ENCODE measurements at places on chromosomes 16 and 17.

DNA sequence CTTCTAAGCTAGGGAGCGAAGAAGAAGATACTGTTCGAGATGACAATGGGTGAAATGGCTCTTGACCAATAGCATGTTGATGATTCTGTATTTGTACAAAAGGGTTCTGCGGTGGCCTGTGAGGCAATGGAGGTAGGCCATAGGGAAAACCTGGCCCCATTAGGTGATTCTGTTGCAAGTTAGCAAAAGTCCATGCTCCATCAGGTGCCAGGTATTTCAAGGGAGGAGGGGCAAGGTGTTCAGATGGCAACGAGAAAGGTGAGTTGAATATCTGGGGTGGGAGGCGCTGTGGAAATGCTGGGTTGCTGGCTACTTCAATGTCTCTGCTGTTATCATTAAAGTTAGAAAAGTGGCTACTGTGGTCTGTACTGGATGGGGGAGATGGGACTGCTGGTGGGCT, 62.8 kb downstream of the CACNG1 start:
- no peak for DNase-seq

DNA sequence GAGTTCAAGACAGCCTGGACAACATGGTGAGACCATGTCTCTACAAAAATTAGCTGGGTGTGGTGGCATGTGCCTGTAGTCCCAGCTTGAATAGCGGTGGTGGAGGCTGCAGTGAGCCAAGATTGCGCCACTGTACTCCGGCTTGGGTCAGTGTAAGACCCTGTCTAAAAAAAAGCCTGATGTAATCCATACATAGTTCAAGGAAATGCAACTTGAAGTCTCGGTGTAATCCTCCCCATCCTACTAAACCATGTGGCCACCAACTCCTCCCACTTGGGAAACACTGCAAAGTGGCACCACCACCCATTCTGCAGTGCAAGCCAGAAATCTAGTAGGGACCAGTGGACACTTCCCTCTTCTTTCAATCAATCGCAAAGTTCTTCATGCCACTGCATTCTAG, 5.4 kb upstream of the KPNB1 start:
- no peak for DNase-seq

DNA sequence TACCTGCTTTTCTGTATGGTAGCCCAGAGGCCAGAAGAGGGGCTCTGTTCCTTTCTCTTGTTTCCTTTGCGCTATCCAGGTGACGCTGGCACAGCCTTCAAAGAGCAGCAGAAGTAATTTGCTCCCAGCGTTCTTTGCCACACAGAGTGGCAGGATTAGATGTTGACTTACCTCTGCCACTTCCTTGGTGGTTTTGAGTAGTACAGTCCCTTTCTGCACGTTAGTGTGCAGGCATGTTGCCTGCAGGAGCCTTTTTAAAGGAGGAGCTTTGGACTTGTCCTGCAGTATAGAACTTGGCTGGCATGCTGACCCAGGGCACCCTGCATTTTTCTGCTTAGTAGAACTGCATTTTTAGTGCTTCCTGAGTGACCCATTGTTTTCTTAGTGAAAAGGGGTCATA, at the start of gene ABCC11:
ABCC11 (minus strand) TSS at position 229 of the 400 bp plus-strand sequence. CDS start 15,618 bp downstream, outside the sequence.
- DNase-seq: no peak

GRCh38 chr16:74524926-74525325, 82.0 kb downstream of the GLG1 start:
- no peak for DNase-seq

DNA sequence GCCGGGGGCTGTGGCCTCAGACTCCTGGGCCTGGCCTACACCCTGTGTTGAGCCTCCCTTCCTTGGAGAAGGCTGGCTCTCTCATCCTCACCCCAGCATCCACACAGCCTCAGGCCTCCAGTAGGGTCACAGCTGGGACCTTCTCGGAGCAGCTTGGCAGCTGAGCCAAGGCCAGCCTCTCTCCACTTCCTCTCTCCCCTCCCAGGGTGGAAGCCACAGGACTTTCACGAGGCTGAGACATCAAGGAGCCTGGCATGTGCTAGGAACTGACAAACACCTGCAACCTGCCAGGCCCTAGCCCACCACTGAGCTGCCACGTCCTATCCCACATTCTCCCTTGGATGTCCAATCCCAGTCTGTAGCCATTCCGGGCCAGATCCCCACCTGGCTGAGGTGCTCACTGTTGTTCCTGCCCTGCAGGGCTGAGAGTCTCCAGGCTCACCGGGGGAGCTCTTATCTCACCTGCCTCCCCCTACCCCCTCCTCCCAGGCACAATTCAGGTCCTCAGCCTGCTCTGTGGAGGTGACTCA, 3.1 kb downstream of the MMP15 start:
- no peak for DNase-seq

- no peak for DNase-seq
These were observed 1.4 kb upstream of the RHBDF2 start for GRCh38 chr17:76502341-76503211.

DNA sequence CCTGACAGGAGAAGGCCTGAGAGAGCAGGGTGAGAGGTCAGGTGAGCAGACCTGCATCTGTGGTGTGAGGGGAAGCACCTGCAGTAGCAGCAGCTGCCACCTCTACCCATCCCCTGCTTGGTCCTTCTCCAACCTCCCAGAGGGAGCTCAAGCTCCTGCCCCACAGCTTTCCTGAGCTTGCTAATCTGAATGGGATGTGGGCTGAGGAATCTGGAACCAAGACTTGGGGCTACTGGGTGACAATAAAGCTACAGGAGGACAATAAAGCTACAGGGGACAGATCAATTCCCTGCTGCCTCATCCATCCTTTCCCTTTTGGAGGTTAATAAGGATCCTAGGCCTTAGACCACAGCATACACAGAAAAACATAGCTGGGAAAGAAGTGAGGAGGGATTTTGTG, 4.9 kb upstream of the TBX4 start:
- DNase-seq: no peak

- no peak for DNase-seq
These were observed 28.0 kb upstream of the MRPS23 start for GRCh38 chr17:57877803-57878377.

DNA sequence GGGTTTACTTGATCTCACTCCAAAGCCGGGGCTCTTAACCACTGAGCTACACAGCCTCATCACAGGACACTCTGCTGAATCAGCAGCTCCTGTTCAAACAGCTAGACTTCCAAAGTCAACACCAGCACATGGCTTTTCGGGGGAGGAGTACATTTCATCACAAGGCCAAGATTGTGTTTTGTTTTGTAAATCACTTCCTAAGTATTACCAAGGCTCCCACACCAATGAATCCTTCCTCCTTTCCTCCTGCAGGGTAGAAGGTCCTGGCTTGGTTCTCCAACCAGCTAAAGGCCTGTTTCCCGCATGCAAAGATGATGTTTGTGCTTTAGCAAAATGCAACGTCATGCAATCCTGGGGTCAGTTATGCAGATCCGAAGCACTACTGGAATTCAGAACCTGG, 152.5 kb downstream of the XYLT1 start:
- DNase-seq: no peak

DNA sequence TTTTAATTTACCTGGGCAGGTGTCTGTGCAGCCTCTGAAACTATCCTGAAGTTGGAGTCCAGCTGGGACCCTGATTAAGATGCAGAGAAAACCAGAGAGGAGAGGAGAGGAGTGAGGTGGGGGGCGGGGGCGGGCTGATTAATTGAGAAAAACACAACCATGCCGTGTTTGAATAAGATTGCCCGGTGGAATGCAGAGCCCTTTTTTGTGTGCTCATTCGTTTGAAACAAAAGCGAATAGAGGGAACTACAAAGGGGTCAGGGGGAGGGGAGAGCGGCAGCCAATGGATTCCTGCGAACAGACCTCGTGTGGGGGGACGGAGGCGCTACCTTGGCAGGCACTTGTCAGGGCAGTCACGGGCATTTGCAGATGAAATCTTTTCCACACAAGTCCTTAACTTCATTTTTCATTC, 355.8 kb downstream of the SOX9 start:
- DNase-seq: no peak

GRCh38 chr17:77897741-77898301, 60.7 kb upstream of the TNRC6C start:
- DNase-seq: no peak

GRCh38 chr17:3472137-3472536, 518 bp upstream of the SPATA22 start:
- DNase-seq: no peak

GRCh38 chr17:8087075-8087951, at the start of gene ALOX12B:
Gene ALOX12B (minus strand): TSS chr17:8087716. CDS start chr17:8087442, 274 bp downstream.
- no peak for DNase-seq

GRCh38 chr16:51144203-51144602, 6.9 kb downstream of the SALL1 start:
- no peak for DNase-seq

DNA sequence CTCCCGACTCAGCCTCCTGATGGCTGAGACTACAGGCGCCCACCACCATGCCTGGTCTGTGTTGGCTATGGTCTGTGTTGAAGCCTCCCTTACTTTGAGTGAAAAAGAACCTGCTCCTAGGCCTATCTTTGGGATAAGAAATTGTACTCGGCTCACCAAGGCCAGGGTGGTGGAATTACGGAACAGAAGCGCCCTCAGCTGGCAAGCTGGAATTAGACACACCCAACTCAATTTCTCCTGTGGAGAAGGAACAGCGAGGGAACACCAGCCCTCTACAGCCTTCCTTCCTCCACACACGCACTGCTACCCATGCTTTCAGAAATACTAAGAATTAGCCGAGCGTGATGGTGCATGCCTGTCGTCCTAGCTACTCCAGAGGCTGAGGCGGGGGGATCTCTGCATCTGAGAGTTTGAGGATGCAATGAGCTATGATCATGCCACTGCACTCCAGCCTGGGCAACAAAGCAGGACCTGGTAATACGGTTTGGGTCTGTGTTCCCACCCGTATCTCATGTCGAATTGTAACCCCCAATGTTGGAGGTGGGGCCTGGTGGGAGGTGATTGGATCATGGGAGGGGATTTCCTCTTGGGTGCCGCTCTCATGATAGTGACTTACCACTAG, 40.1 kb upstream of the RBBP6 start:
- DNase-seq: no peak

- no peak for DNase-seq
These were observed 55.0 kb downstream of the SMPD3 start for GRCh38 chr16:68393333-68393732.

GRCh38 chr17:68033636-68034451, 1.7 kb upstream of the KPNA2 start:
- DNase-seq: no peak

DNA sequence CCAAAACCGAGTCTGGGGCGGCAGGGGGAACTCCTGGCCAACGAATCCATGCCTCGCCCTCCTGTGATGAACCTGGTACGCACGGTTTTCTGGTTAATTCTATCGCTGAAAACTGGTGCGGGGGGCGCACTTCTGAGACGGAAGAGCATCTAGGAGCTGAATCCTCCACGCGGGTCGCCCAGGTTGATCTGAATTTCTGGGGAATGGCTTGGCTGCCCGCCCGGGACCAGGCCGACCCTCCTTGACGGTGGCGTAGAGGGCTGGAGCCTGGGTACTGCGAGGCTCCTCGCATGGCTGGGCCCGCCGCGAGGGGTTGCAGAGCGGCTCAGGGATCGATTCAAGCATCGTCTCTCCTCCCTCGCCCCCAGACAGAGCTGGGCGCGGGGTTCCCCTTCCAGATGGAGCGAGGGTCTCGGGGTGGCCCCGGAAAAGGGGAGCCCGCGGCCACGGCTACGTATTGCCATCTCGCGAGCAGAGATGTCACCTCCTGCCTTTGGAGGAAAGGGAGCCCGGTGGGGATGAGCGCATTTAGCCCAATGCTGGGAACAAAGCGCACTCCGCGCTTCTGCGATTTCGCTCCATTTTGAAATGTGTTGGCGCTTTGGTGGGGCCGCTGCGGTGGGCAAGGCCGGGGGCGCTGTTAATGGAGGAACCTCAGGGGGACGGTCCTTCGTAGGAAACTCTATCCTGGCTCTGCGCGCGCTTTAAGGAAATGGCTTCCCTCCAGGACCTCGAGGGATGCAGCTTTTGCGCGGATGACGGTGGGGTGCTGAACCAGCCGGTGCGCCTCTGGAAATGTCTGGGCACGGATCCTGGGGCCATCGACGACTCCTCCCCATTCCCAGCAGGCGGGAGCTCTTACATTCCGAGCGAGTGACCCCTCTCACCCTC, 2.7 kb downstream of the MAPT start:
- no peak for DNase-seq

DNA sequence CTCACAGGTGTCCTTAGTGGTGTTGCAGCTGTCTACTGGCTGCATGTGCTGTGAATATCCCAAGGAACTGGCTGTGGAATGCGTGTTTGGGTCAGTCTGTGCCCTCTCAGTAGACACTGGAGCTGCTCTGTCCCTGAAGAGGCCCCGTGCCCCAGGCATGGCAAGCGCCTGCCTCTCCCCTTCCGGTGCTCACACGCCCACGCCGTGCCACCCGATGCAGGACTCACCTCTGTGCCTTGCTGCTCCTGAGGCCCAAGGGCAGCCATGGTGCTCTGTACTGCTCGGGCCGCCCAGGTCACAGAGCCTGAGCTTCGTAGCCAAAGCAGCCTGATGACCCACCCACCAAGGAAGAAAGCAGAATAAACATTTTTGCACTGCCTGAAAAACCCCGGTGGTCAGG, 10.0 kb downstream of the RGS11 start:
- DNase-seq: no peak

GRCh38 chr17:36907407-36907806, 29.9 kb upstream of the LHX1 start:
- no peak for DNase-seq

DNA sequence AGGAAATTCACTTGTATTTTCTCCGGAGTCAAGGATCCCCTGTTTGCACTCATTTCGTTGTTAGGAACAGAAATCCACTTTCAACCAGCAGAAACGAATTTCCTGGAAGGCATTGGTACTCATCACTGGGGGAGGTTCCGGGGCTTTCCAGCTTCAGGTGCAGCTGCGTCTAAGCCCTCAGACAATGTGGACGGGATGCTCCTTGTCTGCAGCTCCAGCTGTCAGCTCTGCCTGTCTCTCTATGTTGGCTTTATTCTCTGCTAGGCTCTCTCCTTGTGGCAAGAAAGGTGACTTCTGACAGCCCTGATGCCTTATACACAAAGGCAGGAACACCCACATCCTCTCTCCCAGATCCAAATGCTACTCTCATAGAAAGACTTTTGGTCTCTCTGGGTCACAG, 183.9 kb upstream of the HSBP1 start:
- no peak for DNase-seq

- DNase-seq: no peak
These were observed 38.1 kb downstream of the MRPS23 start for GRCh38 chr17:57811638-57812280.

- DNase-seq: no peak
These were observed 168.4 kb upstream of the TBX2 start for GRCh38 chr17:61230972-61231820.

DNA sequence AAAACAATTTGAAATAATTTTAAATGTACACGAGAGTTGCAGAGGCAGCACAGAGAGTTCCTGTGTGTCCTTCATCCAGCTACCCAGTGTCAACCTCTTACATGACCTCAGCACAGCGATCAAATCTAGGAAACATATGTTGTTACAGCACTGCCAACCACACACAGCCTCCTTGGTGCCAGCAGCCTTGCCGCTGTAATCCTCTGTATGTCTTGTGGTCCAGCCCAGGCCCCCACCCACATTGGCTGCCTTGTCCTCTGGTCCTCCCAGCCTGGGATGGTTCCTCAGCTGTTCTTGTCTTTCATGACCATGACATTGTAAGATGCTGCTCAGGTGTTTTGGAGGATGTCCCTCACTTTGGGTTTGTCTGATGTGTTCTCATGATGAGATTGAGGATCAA, 178.0 kb downstream of the RPTOR start:
- DNase-seq: no peak
